ENCODE measurements at places on chromosomes 7 and 10.

GRCh38 chr7:4775848-4776623 is 613 bp downstream of the AP5Z1 start:
- DNase-seq = no peak

GRCh38 chr7:139169816-139170215 is 60.3 kb upstream of the ZC3HAV1 start:
- no peak for DNase-seq

DNA sequence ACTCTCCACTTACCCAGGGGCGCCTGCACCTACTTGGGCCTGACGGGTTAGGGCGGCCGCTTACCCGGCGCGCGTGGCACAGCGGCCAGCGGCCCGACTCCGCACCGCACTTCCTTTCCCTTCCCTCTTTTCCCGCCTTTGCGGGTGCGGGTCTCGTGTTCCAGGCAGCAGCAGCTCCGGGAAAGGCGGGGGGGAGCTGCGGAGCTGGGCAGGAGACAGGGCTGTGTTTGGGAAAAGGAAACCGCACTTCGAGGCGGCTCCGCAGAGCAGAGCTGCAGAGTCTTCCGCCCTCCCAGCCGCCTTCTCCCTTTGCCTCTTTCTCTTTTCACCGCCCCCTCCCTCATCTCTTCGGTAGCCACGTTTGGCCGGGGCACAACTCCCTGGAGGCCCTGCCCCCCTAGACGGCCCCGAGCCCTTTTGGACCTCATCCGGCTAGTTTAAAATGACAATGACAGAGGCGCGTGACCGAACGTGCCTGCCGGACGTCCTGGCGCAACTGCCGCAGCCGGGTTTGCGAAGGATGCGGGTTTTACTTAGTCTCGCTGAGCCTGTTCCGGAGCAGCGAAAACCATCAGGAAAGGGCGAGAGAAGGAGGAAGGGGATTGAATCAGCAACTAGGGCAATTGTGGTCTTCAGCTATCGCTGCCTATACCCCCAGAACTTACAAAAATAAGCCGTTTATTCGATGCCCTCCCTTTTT is 7.9 kb upstream of the PAX2 start:
- DNase-seq = no peak

DNA sequence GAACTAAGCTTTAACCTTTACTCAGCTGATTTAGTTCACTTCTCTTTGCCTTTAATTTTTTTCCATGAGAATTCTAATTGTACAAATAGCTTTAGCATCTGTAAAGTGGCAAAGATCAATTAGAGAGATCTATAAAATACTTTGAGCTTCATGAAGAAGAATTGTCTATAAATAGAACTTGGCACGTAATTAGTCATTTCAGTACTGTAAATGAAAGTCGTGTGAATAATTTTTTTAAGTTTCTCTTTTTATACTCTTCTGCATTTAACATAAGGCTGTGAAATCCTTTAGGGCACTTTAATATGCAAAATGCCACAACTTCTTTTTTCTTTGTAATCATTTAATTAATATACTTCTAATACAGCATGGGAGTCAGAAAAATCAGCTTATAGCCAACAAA is 177.8 kb downstream of the CSTF2T start:
- DNase-seq = no peak

DNA sequence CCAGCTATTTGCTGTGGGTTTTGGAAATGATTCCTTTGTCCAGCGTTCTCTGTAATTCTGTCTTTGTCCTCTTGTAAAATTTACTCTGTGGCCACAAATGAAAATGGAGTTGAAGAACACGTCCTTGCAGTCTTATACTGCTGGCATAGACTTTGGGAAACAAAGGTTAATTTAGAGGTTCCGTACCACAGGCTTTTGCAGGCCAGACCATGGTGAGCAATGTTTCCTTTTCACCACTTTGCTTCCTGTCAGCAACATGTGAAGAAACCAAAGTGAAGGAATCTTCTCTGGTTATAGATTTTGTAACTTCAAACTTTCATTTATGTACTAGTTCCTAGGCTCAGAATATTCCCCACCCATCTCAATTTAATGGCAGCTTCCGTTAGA is 488.5 kb downstream of the MDFIC start:
- no peak for DNase-seq

DNA sequence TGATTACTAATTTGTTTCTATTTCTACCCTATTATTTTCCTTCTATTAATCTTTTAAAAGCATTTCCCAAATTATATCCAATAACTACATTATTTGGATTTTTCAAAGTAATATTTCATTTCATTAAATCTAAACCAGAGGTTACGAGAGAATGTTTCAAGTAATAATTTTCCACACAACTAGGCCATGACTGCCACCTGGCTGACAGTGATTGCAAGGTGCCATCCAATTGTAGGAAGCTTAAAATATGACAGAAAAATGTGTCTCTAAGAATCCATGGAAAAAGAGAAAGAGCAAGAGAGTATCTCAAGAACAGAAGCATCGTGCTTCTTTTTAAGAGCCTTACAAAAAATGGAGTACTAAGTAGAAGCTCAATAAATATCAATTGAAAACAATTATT is 48.7 kb downstream of the TPK1 start:
- no peak for DNase-seq

DNA sequence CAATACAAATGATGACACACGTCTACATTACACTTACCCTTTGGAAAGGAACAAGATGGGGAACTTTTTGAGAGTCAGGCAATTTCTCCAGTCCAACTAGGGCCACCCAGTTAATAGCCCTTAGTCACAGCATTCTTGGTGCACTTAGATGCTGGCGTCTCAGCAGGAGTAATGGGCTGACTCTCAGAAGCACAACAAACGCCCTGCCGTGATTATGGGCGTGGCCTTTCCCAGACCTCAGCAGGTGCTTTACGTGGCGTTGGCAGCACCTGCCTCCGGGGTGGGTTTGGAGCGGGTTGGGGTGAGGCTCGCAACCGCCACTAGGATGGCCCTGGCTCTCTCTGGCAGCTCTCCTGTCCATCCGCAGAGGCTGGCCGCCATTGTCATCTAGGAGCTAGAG is 147.6 kb upstream of the SHH start:
- no peak for DNase-seq

- no peak for DNase-seq
These were observed 65.6 kb upstream of the ADO start for GRCh38 chr10:62738916-62739315.

DNA sequence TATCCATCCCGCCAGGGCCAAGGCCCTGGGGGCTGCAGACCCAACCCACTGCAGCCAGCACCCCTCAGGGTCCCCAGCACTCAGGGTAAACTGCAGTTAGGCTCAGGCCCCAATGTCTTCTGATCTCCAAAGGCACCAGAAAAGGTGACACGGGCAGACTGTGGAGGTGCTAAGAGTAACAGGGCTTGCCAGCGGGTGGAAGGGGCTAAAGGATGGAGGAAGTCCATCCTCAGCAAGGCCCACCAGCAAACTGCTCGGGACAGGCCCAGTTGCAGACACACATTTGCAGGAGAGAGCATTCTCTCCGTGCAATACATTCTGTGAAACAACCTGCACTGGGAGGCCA is 95.6 kb upstream of the DDC start:
- no peak for DNase-seq

- no peak for DNase-seq
These were observed 242.0 kb downstream of the AUTS2 start for GRCh38 chr7:69840248-69840647.

DNA sequence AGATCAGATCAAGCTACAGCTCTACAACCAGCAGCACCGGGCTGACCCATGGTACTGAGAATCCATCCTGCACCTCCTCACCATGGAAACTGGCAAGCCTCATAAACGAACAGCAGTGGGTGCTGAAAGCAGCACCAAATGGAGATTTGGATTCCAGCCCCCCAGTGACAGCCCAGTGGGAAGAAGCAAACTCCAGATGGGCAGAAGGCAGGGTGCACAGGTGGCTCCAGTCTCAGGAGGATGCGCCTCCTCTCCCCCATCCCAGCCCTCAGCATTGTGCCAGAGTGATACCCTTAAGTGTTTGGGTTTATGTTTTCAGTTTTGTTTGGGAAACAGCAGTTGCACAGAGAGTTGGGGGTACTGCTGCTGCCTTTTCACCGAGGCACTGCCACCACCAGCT is 20.6 kb upstream of the SMO start:
- DNase-seq = no peak

GRCh38 chr10:75104842-75105241 is 6.6 kb upstream of the SAMD8 start:
- no peak for DNase-seq

DNA sequence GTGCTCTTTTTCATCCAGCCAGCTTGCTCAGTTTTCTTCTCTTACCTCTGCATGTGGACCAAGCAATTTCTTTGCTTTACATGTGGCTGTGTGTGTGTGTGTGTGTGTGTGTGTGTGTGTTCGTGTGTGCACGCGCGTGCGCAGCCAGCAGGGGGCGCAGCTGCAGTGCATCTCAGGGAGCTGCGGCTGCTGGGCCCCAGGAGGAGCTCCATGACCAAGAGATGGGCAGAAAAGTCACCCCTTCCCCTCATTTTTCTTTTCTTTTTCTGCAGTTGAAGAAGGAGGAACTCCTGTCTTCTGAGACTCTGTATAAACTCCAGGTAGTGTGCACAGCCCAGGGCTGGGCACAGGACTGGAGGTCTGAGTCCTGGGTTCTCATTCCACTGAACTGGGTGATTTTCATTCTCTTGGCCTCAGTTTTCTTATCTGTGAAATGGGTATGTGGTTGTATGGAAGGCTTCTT is 41.8 kb downstream of the BLNK start:
- DNase-seq = peak; percentile 60

DNA sequence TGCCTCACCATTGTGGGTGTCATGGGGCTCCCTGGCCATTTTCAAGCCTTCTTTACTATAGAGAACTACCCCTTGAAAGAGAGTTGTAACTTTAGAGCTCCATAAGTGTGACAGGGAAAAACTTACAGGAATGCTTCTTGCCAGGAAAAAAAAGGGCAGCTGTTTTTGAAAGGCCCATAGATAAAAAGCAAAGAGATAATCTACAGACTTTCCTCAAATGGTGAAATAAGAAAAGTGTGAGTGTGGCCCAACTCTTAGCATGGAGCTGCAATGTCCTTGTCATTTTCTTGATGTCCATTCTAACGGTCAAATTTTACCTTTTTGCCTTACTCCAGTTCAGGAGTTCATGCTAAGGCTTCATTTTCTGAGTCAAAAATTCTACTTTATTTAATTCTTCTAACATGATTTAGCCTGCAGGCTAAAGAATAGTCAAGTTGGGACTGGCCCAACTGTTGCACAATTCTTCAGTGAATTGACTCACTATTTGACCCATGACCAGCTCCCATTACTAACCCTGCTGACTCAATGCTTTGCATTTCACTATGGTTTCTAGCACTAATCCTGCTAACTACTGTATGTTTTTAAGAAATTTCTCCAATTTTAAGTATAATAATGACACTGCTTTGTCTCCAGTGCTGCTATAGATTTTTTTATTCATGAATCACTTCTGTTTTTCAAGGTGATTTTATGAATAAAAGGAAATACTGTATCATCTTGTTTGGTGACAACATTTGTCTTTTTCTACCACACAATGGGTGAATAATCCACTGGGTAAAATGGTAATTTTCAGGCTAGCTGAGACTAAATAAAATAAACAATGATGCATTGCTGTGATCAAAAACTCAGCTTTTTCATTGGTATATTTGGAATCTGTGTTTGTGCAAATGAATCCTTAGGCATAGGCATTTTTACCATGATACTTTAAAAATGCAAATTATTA is 41.4 kb upstream of the SGCE start:
- DNase-seq = no peak

GRCh38 chr7:12715372-12716133 is 28.1 kb downstream of the ARL4A start:
- DNase-seq = no peak

GRCh38 chr7:94324380-94325121 is 70.1 kb upstream of the COL1A2 start:
- DNase-seq = no peak

DNA sequence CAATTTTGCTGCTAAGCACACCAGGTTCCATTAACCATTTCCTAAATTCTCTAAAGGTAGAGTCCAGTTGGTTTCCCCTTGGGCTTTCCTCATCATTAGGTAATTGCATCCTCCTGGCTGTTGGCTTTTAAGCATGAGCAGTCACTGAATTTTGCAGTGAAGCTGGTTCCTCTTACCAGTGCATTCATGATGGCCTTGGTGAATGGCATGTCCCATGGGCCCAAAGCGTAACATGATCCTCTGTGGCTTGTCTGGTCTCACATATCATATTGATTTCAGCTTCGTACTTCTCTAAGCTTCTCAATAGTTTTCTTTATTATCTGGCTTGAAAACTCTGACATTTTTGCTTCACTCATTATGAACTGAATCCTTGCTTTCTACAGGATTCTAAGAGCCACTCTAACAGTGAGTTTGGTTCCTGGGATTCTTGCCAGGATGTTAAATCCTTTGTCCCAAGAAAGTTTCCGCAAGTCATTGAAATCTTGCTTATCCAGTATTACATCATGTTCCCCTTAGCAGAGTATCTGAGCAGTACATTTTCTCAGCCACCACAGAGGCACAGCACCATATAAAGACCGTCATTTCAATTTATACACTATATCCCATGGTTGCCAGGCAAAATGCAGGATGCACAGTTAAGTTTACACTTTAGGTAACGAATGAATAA is 134.2 kb downstream of the PTN start:
- DNase-seq = no peak

DNA sequence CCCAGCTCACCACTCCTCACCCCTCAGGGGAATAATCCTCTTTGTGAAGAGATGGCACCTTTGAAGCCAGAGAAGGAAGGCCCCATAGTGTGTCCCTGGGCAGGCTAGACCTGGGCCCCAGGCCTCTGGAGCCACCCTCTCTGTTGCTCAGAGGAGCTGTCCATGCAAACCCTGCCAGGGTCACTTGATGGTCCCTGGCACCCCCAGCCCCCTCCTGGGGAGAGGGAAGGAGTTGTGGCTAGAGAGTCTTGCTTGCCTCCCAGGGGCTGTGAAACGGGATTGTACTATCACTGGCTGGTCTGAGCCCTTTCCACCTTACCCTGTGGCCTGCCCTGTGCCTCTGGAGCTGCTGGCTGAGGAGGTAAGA is 5.8 kb downstream of the GHRHR start:
- DNase-seq = no peak

DNA sequence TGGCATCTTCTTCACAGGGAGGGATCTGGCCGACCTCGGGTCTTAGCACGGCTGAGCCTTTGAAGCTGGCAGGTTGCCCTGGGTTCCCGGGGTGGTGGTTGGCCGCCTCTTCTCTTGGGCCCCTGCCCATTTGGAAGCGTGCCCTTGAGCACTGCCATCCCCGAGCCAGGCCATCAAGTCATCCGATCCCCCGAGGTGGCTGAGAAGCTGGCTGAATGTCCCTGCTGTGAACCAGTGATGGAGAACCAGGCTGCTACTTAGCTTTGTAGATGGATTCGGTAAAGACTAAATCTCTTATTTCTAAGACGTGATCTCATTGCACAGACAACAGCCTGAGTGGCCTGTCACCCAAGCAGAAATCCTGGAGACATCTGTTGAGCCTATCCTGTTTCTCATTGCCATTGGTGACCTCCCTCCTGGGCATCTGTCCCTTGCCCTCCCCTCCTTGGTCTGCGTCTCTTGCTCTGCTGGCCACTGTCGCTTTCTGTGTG is 74.3 kb downstream of the GRK5 start:
- DNase-seq = no peak
